ENCODE measurements at places on chromosomes 2 and 18.

- DNase-seq, result no peak
Observed at GRCh38 chr2:75922191-75922590, 211.5 kb upstream of the GCFC2 start.

GRCh38 chr18:48804856-48805610, 145.7 kb downstream of the SMAD7 start:
- no peak for DNase-seq

DNA sequence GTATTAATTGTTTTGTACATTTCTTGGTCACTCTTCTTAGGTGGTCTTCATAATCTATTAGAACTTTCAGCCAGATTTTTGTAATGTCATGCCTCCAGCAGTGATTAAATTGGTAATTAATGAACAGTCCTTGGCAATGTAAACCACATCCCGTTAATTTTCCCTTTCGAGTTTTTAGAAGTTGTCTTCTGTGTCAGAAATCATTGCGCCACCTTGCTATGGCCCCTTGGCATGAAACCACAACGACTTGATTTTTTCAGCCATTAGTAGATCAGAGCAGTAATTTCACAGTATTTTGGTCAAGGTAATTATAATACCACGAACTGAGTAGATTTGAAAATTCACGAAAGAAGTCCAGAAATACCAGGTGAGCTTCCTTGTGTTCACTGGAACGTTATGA, 86.0 kb upstream of the OTX1 start:
- no peak for DNase-seq

DNA sequence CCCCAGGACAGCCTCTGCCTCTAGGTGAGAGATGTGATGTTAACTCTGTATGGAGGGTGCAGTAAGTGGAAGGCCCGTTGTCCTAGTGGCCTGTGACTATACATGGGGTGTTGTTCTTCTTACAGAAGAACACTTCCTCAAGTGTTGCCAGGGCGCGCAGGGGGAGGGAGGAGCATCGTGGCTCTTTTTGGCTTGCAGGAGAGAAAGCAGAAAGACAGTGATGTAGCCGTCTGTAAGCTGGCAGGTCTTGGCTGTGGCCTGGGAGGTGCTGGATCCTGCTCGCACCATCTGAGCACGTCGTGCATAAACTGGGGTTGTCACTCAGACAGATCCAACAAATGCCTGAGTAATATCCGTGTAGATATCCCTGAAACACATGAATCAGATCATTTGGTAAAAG, 44.3 kb downstream of the ZNF236 start:
- no peak for DNase-seq

- DNase-seq, result no peak
Observed at GRCh38 chr2:109203246-109204011, 74.4 kb downstream of the SH3RF3 start.

DNA sequence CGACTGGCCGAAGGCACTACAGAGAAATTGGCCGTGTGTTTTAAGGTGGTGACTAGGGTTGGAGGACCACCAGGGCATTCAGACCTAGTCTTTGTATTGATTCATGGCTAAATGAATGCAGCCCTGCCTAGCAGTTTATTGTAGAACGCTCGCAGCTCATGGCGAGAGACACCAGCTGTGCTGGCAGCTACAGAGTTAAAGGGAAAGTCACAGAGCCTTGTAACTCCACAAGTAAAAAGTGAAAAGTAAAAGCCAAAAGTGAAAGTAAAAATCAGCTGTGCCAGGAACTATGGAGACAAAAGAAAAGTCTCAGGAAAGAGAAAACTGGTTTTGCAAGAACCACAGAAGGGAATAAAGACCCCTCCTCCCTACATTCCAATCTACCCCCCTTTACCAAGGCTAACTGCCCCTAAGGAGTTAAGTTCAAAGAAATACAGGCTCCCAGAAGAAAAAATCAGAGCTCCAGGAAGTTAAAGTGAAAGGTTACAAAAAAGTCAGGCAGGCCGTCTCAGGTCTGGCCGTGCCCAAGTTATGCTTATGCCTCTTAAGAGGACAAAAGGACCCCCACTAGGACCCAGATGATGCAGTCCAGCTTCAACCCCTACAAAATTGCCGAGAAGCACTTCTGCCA, 46.4 kb upstream of the SELENOI start:
- no peak for DNase-seq

DNA sequence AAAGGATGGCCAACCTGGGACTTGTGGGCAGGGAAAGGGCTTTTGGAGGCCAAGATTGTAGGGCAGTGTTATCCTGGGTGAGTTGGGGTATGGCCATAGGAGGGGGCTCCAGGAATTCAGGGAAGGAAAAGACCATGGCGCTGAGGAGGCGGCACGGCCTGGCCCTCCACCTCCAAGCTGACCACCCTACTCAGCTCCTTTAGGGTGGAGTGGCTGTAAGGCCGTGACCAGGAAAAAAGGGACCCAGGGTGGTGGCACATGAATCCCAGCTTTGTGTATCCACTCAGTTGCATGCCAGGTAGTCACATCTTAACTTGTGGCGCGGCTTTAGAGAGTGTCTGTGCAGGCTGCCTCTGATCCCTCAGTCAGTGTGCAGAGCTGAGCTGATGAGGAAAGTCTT, 168.1 kb downstream of the AGAP1 start:
- no peak for DNase-seq

DNA sequence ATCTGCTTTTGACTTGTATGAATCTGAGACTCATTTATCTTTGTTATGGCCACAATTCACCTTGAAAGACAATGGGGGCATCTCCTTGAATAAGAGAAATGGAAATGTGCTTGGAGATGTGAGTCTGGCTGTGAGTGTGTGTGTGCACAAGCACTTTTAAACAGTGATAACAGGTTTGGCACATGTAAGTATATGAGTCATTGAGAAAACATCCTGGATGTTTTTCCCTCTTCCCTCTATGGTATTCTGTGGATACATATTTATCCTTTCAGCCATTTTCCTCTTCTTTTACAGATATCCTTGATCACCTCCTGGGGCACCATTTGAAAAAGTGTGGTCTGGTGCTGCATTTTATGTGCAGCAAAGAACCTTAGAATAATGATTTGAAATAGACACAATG, 317.3 kb upstream of the THUMPD2 start:
- DNase-seq, result no peak

GRCh38 chr2:109475531-109476210, 138.1 kb downstream of the SEPTIN10 start:
- DNase-seq, result no peak

- DNase-seq, result no peak
Observed at GRCh38 chr2:186695081-186695756, 1.4 kb downstream of the FAM171B start.

GRCh38 chr2:112216167-112216566, 38.7 kb downstream of the ZC3H8 start:
- DNase-seq, result no peak

- DNase-seq, result no peak
Observed at GRCh38 chr18:39692367-39693015, 2126.9 kb upstream of the CELF4 start.

- no peak for DNase-seq
Observed at GRCh38 chr18:28407681-28408080, 230.8 kb upstream of the CDH2 start.

- no peak for DNase-seq
Observed at GRCh38 chr2:55500025-55500424, 19.5 kb upstream of the CFAP36 start.

GRCh38 chr2:179981085-179981484, 26.0 kb downstream of the CWC22 start:
- no peak for DNase-seq

DNA sequence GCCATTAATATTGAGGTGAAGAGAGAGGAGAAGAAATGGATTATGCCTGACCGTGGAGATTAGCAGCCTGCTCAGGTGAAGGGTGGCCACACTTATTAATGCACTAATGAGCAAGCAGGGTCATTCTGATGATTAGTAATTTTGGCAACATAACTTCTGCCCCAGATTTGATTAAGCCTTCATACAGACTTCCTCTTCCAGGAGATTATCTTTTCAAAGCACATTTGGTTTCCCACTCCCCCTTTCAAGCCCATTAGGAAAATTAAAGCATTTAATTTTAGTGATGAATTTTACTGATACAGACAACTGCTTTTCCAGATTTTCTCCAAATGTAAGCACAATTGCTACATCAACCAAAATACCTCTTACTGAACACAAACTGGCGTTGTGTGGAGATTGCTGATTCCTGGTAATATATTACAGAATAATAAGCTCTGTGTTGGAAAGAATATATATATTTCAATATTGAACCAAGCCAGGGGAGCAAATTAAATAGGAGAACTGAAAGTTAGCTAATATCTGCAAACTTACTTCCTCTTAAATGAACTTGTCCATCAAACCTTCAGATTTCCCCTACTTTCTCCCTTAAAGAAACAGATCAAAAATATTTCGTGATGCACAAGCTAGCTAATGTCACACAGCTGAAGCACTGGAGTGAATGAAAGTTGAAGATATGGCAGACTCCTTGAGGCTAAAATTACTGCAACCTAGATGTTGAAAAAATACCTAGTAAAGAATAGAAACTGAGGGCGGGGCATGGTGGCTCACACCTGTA, 140.8 kb downstream of the FAM210A start:
- DNase-seq, result no peak

DNA sequence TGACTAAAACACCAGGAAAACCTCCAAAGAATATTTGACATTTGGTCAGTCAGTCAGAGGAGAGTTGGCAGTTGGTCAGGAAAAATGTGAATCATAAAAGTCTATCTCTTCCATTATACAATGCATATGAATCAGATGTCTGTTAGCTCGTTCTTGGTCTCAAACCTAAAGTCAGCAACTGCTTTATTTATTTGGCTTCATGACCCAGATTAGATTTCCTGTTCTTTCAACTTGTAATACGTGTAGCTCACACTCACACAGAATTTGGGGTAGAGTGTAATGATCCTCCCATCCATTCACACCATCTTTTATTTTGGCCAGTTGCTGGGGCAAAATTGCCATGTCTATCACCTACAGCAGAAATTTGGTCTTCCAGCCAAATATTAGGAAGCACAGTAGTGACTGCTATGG, 81.9 kb upstream of the COL5A2 start:
- no peak for DNase-seq

GRCh38 chr18:10293966-10294365, 160.5 kb upstream of the APCDD1 start:
- no peak for DNase-seq

GRCh38 chr2:235553696-235554100, 59.9 kb downstream of the AGAP1 start:
- no peak for DNase-seq

DNA sequence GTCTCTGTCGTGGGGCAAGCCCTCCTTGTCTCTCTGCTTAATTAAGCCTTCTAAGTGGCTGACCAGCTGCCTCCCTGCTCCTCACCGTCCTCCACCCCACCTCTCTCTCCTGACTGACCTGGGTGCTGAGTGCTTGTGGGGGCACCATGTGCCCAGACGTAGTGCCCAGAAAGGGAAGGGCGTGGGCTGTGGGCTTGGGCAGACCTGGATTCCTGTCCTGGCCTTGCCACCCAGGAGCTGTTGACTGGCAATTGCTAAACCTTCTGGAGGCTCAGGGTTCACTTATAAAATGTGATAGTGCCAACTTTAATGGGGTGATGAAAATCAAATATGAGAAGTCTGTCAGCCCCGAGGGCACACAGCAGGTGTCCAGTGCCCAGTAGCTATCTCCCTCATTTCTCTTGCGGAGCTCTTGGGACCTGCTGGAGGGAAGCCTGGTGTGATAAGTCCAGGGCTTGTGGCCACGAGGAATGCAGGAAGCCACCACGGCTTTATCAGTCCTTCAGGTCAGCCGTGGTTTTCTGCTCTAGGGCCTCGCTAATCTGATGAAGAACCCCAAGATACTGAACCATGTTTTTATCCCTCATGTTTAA, 22.0 kb upstream of the INHBB start:
- DNase-seq, result no peak

DNA sequence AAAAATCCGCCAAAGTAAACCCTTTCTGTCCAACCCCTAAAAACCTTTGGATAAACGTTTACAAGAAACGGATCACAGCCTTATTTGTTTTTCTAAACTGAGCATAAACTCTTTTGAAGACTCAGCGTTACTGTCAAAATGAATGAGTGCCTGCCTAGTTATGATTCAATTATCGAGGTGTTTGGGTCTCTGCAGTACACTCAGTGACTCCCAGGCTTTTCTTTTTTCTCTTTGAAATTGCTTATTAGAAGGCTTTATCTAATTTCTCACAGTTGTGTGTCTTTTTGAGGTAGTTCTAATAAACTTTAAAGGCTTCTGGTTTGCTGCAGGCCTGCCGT, 663 bp downstream of the RHBDD1 start:
- DNase-seq, result no peak

- no peak for DNase-seq
Observed at GRCh38 chr18:1133541-1133940, 228.9 kb downstream of the ADCYAP1 start.

DNA sequence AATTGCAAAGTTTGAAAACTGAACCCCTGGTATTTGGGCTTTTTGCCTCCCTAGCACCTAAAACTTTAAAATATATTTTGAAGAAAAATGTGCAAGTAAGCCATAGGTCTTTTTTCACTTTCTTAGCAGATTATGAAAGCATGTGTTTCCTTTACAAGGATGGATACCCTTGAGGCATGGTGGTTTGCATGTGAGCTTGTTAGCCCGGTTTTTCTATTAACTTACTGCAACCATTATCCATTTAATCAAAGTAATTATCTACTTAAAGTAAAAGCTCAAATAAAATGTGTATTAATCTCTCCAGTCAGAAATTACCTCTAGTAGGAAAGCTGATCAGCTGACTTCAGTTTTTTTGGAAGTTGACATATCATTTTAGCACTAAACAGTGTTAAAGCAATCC, 140.6 kb downstream of the EML6 start:
- DNase-seq, result no peak

DNA sequence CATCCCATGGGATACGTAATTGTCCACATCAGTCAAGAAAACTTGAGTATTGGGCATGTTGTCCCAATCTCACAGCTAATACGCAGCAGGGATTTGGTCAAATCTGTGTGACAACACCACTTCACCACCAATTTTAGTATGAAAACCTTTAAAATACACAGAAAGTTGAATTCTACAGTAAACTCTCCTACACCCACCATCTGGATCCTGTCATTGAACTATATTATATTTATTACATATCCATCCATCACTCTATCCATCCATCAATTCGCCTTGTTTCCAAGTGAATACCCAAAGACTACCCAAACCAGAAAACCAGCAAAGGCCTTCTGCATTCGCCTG, 846 bp upstream of the FKBP7 start:
- DNase-seq, result no peak

DNA sequence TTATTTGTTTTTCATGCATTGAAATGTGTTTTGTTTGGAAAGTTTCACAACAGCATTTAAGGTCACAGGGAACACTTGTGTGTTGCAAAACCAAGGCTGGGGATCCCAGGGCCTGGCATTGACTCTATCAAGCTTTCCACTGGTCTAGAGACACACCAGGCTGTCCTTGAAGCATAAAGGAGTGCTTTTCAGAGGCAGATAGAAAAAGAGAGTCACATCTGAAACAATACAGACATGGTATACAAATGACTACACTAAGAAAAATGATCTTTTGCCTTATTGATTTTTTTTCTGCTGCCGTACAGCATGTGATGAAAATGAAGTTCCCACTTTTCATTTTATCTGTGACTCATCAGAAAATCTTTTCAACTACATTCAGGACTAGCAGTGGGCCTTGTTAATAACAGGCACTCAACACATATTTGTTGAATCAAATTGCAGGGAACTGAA, 61.9 kb upstream of the ZCCHC2 start:
- DNase-seq, result no peak

Measured in activated CD4-positive, alpha-beta T cell treated with anti-CD3 and anti-CD28 coated beads for 24 hours (primary cell).